Endothelial cell of coronary artery (primary cell): ENCODE measurements at places on chromosomes 1 and 21. TPM values are rescaled to one million over a fixed set of nuclear protein-coding genes. Genes with fewer than 3 reads are reported as not detected.

PDC gene
- not detected in 2 replicates for total RNA-seq

SFN gene
- 0.28 TPM in 1 of 2 replicates, not detected in the other for total RNA-seq

AIRE gene
- under 0.01 TPM in 1 of 2 replicates, not detected in the other for total RNA-seq

C4BPA gene
- total RNA-seq, result not detected in 2 replicates

ADAM30 gene
- not detected in 2 replicates for total RNA-seq

EXTL2 gene
- total RNA-seq, result 20.2 and 20.6 TPM in 2 replicates

CBR1 gene
- total RNA-seq, result 66.8 and 93.1 TPM in 2 replicates

CITED4 gene
- 7.1 and 15.8 TPM in 2 replicates for total RNA-seq

PLEKHA6 gene
- total RNA-seq, result 2.9 and 5.0 TPM in 2 replicates

CRABP2 gene
- total RNA-seq, result 0.09 TPM in 2 replicates

INSRR gene
- not detected in 2 replicates for total RNA-seq

NCMAP gene
- total RNA-seq, result not detected in 2 replicates

TMPRSS2 gene
- not detected in 2 replicates for total RNA-seq

CCDC28B gene
- 18.3 and 20.1 TPM in 2 replicates for total RNA-seq

LCE1E gene
- total RNA-seq, result not detected in 2 replicates

DISP1 gene
- total RNA-seq, result 1.3 and 1.5 TPM in 2 replicates

CASQ1 gene
- 0.18 TPM in 1 of 2 replicates, not detected in the other for total RNA-seq

RGS18 gene
- not detected in 2 replicates for total RNA-seq

XCL2 gene
- not detected in 2 replicates for total RNA-seq

KCNH1 gene
- not detected in 2 replicates for total RNA-seq

C1orf116 gene
- total RNA-seq, result not detected in 2 replicates

SPATA1 gene
- total RNA-seq, result 0.45 and 1.0 TPM in 2 replicates

IER5 gene
- 25.8 and 30.5 TPM in 2 replicates for total RNA-seq

LY9 gene
- total RNA-seq, result not detected in 2 replicates

NCAM2 gene
- 0.38 and 0.90 TPM in 2 replicates for total RNA-seq

KIRREL1 gene
- 30.6 and 49.6 TPM in 2 replicates for total RNA-seq

TRIM17 gene
- not detected in 2 replicates for total RNA-seq

GPATCH2 gene
- total RNA-seq, result 15.0 and 18.6 TPM in 2 replicates

CYP4Z1 gene
- not detected in 2 replicates for total RNA-seq

ROR1 gene
- total RNA-seq, result 3.1 and 17.1 TPM in 2 replicates

PMVK gene
- 8.8 and 13.7 TPM in 2 replicates for total RNA-seq

LCE1A gene
- not detected in 2 replicates for total RNA-seq

DRAXIN gene
- 0.09 and 1.4 TPM in 2 replicates for total RNA-seq

HAPLN2 gene
- total RNA-seq, result not detected in 2 replicates

PRDM15 gene
- 5.6 and 7.7 TPM in 2 replicates for total RNA-seq
